HT-29 (cell line): ENCODE measurements at places on chromosomes 7 and 10. TPM values are rescaled to one million over a fixed set of nuclear protein-coding genes. Genes with fewer than 3 reads are reported as not detected.

PAPSS2 gene
- 22.0 and 23.2 TPM in 2 replicates for total RNA-seq

CFAP43 gene
- total RNA-seq: 0.16 and 0.18 TPM in 2 replicates

GNAT3 gene
- total RNA-seq: not detected in 2 replicates

WEE2 gene
- 0.03 TPM in 1 of 2 replicates, not detected in the other for total RNA-seq

GOLGA7B gene
- 1.1 and 1.7 TPM in 2 replicates for total RNA-seq

AKR1C8 gene
- total RNA-seq: not detected in 2 replicates

PAPOLB gene
- total RNA-seq: not detected in 2 replicates

TNS3 gene
- total RNA-seq: 32.2 and 45.2 TPM in 2 replicates

EVX1 gene
- 0.31 TPM in 1 of 2 replicates, not detected in the other for total RNA-seq

LIPK gene
- not detected in 2 replicates for total RNA-seq

SLC18A3 gene
- not detected in 2 replicates for total RNA-seq

ADIRF gene
- 1.6 and 3.1 TPM in 2 replicates for total RNA-seq

ACHE gene
- total RNA-seq: 0.13 and 1.1 TPM in 2 replicates

KIAA1549 gene
- total RNA-seq: 0.26 and 0.38 TPM in 2 replicates

TRIM73 gene
- total RNA-seq: 2.5 and 4.5 TPM in 2 replicates

REPIN1 gene
- total RNA-seq: 420 and 443 TPM in 2 replicates

CALHM1 gene
- not detected in 2 replicates for total RNA-seq

CFAP46 gene
- not detected in 2 replicates for total RNA-seq

ZNRF2 gene
- 37.5 and 38.5 TPM in 2 replicates for total RNA-seq

TMEM270 gene
- not detected in 2 replicates for total RNA-seq

ENKUR gene
- total RNA-seq: 0.21 TPM in 1 of 2 replicates, not detected in the other

SPDYE2B gene
- not detected in 2 replicates for total RNA-seq

CYP3A7 gene
- 0.10 TPM in 1 of 2 replicates, not detected in the other for total RNA-seq
